ENCODE measurements at places on chromosomes 1 and 21.

DNA sequence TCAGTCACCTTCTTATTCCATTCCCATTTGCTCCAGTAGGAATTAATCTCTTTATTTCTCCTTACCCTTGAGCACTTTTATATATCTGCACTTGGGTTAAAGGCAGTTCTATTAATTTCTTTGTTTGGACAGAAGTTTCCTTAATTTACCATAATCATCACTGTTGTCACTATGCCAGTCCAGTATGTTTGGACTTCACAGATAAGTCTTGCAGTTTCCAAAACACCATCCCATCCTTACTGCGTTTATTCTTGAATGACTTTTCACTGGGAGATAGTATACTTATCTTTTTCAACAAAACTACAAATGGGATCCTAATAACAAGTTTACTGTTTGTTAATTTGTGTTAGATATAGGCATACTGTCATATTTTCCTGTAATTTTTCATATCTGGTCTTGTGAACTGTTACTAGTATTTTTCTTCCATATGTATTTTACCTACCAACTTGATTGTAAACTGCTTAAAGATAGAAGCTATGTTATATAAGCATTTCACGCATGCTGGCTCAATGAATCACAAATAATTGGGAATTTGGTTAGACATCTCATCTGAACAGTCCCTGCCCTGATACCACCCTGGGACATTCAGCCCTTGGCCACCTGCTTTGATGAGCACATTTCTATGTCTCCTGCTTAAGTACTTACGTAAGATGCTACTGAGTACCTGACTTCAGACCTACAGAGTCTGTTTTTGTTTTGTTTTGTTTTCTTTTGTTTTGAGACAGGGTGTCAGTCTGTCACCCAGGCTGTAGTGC is 78.2 kb downstream of the OLFML2B start:
- no peak for DNase-seq

- no peak for DNase-seq
These were observed 38.8 kb downstream of the ERG start for GRCh38 chr21:38459490-38459889.

DNA sequence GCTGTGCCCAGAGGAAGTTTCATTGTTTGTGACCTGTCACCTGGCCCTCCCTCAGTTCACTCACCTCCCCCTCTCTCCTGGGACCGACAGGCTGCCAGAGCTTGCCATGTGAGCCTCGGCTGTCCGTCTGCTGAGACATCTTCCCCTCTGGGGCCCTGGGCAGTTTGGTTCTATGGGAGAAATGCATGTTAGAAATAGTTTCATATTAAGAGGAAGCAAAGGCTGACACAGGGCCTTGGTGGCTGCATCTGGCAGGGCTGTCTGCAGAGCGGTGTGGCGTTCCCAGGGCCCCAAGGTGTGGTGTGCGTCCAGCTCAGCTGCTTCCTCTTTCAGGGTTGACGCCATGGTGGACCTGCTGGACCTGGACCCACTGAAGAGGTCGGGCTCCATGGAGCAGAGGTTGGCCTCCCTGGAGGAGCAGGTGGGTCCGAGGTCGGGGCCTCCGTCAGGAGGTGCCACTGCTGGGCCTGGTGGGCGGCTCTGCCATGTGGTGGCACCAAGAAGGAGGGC is 31.9 kb upstream of the LRRC3 start:
- no peak for DNase-seq

- DNase-seq, result no peak
These were observed 1.2 kb downstream of the LRP8 start for GRCh38 chr1:53326598-53327181.

GRCh38 chr1:211928993-211929637 is 98.6 kb upstream of the LPGAT1 start:
- DNase-seq, result no peak

DNA sequence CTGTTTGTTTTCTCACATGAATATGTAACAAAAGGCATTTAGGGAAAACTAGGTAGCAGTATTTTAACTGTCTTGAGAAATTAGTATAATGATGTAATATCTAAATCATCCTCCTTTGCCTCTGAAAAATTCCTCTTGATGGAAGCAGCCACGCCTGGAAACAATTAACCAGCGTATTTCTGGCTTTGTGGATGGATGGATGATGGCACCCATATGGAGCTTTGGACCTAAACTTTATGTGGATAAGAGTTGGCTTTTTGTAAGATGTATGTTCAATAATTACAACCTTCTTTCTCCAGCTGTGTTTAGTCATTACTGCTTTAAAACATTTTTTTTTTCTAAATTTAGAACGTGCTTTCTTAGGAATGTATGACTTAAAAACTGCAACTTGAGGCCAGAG is 12.7 kb downstream of the CDCA8 start:
- no peak for DNase-seq

DNA sequence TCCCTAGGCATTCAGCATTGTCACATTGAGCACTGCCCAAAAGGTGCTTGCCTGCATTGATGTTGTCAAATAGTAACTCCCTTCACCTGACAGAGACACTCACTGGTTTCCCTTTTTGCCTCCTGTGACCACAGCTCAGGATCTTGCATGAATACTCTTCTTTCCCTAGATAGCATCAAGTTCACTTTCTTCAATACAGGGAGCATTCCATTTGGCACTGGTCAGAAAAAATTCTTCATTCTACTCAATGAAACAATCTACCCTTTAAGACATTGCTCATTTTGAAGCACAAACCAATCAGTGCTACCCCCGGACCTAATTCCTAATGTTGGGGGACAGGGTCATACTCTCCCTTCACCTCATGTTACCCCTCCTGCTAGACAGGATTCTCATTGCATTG is 319.0 kb upstream of the SNX7 start:
- no peak for DNase-seq

- no peak for DNase-seq
These were observed 45.9 kb upstream of the TNFSF4 start for GRCh38 chr1:173253046-173253445.

Measured in stimulated activated CD8-positive, alpha-beta memory T cell treated with anti-CD3 and anti-CD28 coated beads, Interleukin-2, amount 100 ng/mL, for 1 hour (primary cell).